Osteoblast (primary cell): ENCODE measurements at places on chromosomes 7 and 10. TPM values are rescaled to one million over a fixed set of nuclear protein-coding genes. Genes with fewer than 3 reads are reported as not detected.

RBM48 gene
- total RNA-seq: 7.4 and 11.2 TPM in 2 replicates

GATA3 gene
- total RNA-seq: not detected in 2 replicates

C10orf105 gene
- under 0.01 TPM in 1 of 2 replicates, not detected in the other for total RNA-seq

CHAT gene
- total RNA-seq: not detected in 2 replicates

NRF1 gene
- 14.1 and 14.8 TPM in 2 replicates for total RNA-seq

GDF2 gene
- not detected in 2 replicates for total RNA-seq

TMEM225B gene
- 0.29 and 0.72 TPM in 2 replicates for total RNA-seq

CFAP70 gene
- 1.1 and 1.2 TPM in 2 replicates for total RNA-seq

TEX36 gene
- not detected in 2 replicates for total RNA-seq

CAMK2G gene
- 22.4 and 28.3 TPM in 2 replicates for total RNA-seq

WIPF3 gene
- total RNA-seq: under 0.01 TPM in 1 of 2 replicates, not detected in the other

FASTK gene
- total RNA-seq: 87.6 and 95.2 TPM in 2 replicates

GLRX3 gene
- total RNA-seq: 70.1 and 74.9 TPM in 2 replicates

KLF14 gene
- total RNA-seq: not detected in 2 replicates

EMX2 gene
- 0.88 and 1.4 TPM in 2 replicates for total RNA-seq

PAX4 gene
- not detected in 2 replicates for total RNA-seq

FAM204A gene
- total RNA-seq: 75.7 and 85.8 TPM in 2 replicates

TMEM176B gene
- total RNA-seq: 0.72 TPM in 1 of 2 replicates, not detected in the other
